Transverse colon (tissue), 4 donors: ENCODE measurements at places on chromosomes 7 and 10. TPM values are rescaled to one million over a fixed set of nuclear protein-coding genes. Genes with fewer than 3 reads are reported as not detected.

- H3K36me3 ChIP-seq: no peaks in the 10 kb centered on the region
- H3K4me1 ChIP-seq: no peaks in the 10 kb centered on the region
- no peak overlapping the region for H3K4me3 ChIP-seq
- no peak for DNase-seq
- H3K27ac ChIP-seq: no peak overlapping the region
Observed at GRCh38 chr10:118965096-118965495, 64.4 kb upstream of the NANOS1 start.

The ADARB2 gene
- total RNA-seq: 0.80 TPM

- H3K27me3 ChIP-seq: no peaks in the 10 kb centered on the region
- H3K4me3 ChIP-seq: no peak overlapping the region
- peaks cover 3% of the 10 kb centered on the region for H3K4me1 ChIP-seq
- H3K27ac ChIP-seq: no peak overlapping the region
Observed at GRCh38 chr7:27965650-27966049, 214.9 kb downstream of the JAZF1 start.

- H3K4me3 ChIP-seq: no peak overlapping the region
- DNase-seq: no peak
- no peaks in the 10 kb centered on the region for H3K27me3 ChIP-seq
- H3K4me1 ChIP-seq: peaks cover 5% of the 10 kb centered on the region
- peak overlapping the region; percentile 53 for H3K27ac ChIP-seq
Observed at GRCh38 chr7:73985737-73986141, 42.2 kb upstream of the ELN start.

DNA sequence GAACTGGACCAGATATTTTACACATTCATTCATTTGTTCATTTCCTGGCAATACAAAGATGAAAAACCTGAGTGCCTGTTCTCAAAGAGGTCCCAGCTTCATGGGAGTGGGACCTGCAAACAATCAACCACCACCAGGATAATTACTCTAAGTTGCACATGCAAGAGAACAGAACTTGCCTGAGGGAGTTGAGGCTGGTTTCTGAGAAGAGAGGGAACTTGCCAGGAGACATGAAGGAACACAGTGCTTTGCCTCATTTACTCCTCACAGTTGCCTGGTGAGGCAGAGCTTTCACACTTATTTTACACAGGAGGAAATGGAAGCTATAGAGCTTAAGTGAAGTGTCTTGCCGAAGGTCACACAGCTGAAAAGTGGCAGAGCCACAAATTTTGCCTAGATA lies 170.1 kb downstream of the SORCS3 start:
- no peak overlapping the region for H3K27ac ChIP-seq
- no peaks in the 10 kb centered on the region for H3K4me1 ChIP-seq
- H3K36me3 ChIP-seq: no peaks in the 10 kb centered on the region

GRCh38 chr7:47846138-47846836 lies 102.0 kb downstream of the PKD1L1 start:
- H3K36me3 ChIP-seq: no peaks in the 10 kb centered on the region
- H3K4me1 ChIP-seq: no peaks in the 10 kb centered on the region
- H3K27me3 ChIP-seq: no peaks in the 10 kb centered on the region
- no peak for DNase-seq
- no peak overlapping the region for H3K4me3 ChIP-seq
- H3K27ac ChIP-seq: no peak overlapping the region

DNA sequence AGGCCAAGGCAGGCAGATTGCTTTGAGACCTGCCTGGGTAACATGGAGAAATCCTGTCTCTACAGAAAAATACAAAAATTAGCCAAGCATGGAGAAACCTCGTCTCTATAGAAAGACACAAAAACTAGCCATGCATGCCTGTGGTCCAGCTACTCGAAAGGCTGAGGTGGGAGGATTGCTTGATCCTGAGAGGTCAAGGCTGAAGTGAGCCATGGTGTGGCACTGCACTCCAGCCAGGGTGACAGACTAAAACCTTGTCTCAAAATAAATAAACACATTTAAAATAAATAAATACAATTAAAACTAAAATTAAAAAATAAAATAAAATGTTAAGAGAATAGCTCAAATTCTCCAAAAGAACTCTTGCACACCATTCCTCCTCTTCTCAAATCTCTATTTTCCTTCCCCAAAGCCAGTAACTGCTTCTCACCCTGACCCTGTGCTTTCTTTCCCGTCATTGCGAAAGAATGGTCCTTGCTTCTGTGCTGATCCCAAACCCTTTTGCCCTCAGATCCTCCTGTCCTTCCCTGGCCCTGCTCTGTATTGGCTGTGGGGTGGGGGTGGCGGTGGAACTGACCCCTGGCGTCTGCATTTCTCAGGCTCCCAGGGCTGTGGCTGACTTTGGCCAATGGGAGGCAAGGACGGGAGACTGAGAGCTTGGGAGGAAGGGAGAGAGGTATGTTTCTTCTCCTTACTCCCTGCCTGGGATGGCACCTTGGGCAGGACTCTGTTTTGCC lies 12.4 kb downstream of the SRGN start:
- no peak for DNase-seq
- no peaks in the 10 kb centered on the region for H3K4me1 ChIP-seq
- no peaks in the 10 kb centered on the region for H3K36me3 ChIP-seq
- no peak overlapping the region for H3K27ac ChIP-seq
- H3K27me3 ChIP-seq: no peaks in the 10 kb centered on the region
- H3K4me3 ChIP-seq: no peak overlapping the region

DNA sequence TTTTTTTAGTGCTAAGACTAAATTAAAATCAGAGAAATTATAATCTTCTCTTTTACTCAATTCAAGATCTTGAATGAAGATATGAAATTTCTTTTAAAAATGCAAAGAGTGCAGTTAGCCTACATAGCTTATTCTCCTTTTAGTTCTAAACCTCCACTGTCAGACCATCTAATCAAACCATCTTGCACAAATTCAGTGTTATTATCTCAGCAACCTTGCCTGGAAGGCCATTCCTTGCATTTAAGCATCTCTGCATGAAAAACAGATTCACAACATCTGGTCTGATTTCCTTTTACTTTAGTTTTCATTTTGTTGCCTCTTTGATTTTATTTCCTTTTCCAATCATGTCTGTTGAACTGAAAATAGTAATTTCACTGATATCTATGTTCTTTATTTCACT lies 527.2 kb upstream of the LRRTM3 start:
- H3K27ac ChIP-seq: no peak overlapping the region
- no peak for DNase-seq
- H3K4me3 ChIP-seq: no peak overlapping the region
- no peaks in the 10 kb centered on the region for H3K27me3 ChIP-seq
- no peaks in the 10 kb centered on the region for H3K36me3 ChIP-seq
- H3K4me1 ChIP-seq: no peaks in the 10 kb centered on the region

- H3K27ac ChIP-seq: no peak overlapping the region
- H3K27me3 ChIP-seq: no peaks in the 10 kb centered on the region
- DNase-seq: no peak
- H3K4me3 ChIP-seq: no peak overlapping the region
Observed at GRCh38 chr10:10996966-10997620, 20.6 kb upstream of the CELF2 start.

- no peaks in the 10 kb centered on the region for H3K4me1 ChIP-seq
- no peaks in the 10 kb centered on the region for H3K27me3 ChIP-seq
- H3K4me3 ChIP-seq: no peak overlapping the region
- H3K27ac ChIP-seq: no peak overlapping the region
- H3K36me3 ChIP-seq: no peaks in the 10 kb centered on the region
Observed at GRCh38 chr7:151398446-151399304, 11.2 kb downstream of the WDR86 start.

- peaks cover 41% of the 10 kb centered on the region for H3K4me1 ChIP-seq
- H3K27ac ChIP-seq: peak overlapping the region; percentile 97
- H3K36me3 ChIP-seq: no peaks in the 10 kb centered on the region
Observed at GRCh38 chr10:132447446-132448247, 50.6 kb downstream of the PWWP2B start.

The CYP26C1 gene
- total RNA-seq: not detected

GRCh38 chr7:123538897-123539296 lies 4.5 kb upstream of the IQUB start:
- H3K27ac ChIP-seq: no peak overlapping the region
- no peak overlapping the region for H3K4me3 ChIP-seq
- H3K4me1 ChIP-seq: peaks cover 8% of the 10 kb centered on the region
- DNase-seq: no peak
- peaks cover 2% of the 10 kb centered on the region for H3K27me3 ChIP-seq

DNA sequence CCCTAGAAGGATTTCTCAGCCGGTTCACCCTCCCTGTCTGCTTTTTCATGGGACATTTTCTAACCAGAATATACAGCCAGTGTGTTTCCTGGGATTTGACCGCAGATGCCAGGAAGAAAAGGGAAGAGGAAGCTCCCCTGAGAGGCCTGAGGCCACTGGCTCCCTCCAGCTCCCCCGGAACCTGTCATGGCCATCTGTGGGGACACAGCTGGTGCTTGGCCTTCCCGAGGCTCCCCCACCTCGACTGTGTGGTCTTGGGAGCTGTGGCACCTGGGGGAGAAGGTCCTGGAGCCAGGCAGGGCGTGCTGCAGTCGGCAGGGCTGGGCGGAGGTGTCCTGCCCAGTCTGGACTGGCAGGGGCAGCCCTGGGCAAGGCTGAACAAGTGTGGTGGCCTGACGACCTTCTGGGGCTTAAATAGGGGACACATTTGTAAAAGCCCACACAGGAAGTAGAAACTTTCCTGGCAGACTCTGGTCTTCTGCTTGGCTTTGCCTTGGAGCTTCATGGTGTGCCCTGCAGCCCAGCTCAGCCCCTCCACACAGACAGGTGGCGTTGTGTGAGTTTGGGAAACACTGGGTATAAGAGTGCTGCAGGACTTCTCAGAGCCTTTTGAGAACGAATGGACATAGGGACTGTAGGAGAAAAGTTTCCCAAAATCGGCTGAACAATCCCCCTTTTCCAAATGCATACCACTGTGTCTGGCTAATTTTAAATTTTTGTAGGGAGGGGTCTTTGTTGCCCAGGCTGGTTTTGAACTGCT lies 6.8 kb downstream of the BRI3 start:
- peaks cover 13% of the 10 kb centered on the region for H3K36me3 ChIP-seq
- no peak for DNase-seq
- peak overlapping the region; percentile 6 for H3K27ac ChIP-seq
- H3K4me1 ChIP-seq: peaks cover 52% of the 10 kb centered on the region
- no peak overlapping the region for H3K4me3 ChIP-seq

DNA sequence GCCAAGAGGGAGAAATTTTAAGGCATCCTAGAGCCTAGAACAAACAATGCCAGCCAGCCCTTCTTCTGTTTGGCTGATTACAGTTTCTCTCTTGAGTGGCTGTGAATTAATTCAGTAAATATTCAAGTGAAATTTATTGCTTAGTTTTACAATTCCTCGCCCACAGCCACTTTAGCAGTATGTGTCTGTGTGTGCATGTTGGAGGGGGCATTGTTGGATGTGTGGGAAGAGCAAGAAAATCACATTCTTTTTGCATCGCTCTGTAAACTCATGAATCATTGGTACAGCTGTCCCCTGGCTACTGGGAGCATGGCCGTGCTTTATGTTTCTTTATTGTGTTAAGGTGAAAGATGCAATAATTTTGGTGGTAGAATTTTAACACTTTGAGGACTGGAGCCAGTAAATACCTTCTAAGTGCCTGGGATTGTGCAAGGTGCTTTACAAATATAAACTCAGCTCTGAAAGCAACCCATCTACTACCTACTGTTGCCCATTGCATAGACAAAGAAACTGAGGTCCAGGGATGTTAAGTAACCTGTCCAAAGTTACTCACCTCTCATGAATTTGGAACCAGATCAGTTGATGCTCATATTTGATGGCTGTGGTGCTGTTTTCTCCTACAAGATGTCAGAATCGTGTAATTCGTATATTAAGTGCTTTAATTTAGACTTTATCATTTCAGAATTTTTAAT lies 89.9 kb upstream of the BTBD16 start:
- H3K36me3 ChIP-seq: no peaks in the 10 kb centered on the region
- H3K4me3 ChIP-seq: no peak overlapping the region
- DNase-seq: no peak
- H3K4me1 ChIP-seq: peaks cover 4% of the 10 kb centered on the region
- no peaks in the 10 kb centered on the region for H3K27me3 ChIP-seq
- no peak overlapping the region for H3K27ac ChIP-seq

GRCh38 chr10:17022896-17023295 lies 106.7 kb downstream of the CUBN start:
- no peak for DNase-seq
- no peaks in the 10 kb centered on the region for H3K27me3 ChIP-seq
- H3K4me1 ChIP-seq: peaks cover 4% of the 10 kb centered on the region
- no peak overlapping the region for H3K4me3 ChIP-seq

DNA sequence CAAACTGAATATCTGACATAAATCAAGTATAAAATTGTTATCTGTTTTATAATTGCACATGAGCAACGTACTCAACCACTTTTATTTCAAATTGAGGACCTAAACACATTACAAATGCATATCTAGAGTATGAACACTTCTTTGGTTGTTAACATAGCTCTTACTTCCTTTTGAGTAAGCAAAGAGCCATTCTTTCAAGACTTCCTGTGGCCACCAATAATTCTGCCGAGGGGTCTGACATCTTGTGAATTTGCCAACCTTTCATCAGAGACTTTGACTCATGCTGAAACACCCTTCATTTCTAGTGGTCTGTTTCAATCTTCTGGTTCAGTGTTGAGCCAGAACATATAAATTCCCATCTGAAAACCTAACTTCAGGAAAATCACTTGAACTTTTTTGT lies 59.4 kb downstream of the CDK14 start:
- H3K36me3 ChIP-seq: no peaks in the 10 kb centered on the region
- H3K4me3 ChIP-seq: no peak overlapping the region
- DNase-seq: no peak

GRCh38 chr10:125085258-125086054 lies 74.9 kb downstream of the CTBP2 start:
- no peaks in the 10 kb centered on the region for H3K36me3 ChIP-seq
- H3K27ac ChIP-seq: no peak overlapping the region
- no peak overlapping the region for H3K4me3 ChIP-seq
- no peaks in the 10 kb centered on the region for H3K4me1 ChIP-seq
- no peaks in the 10 kb centered on the region for H3K27me3 ChIP-seq

- no peak overlapping the region for H3K4me3 ChIP-seq
- H3K4me1 ChIP-seq: no peaks in the 10 kb centered on the region
- no peaks in the 10 kb centered on the region for H3K36me3 ChIP-seq
- H3K27ac ChIP-seq: no peak overlapping the region
Observed at GRCh38 chr7:27863880-27864279, 123.9 kb downstream of the TAX1BP1 start.

DNA sequence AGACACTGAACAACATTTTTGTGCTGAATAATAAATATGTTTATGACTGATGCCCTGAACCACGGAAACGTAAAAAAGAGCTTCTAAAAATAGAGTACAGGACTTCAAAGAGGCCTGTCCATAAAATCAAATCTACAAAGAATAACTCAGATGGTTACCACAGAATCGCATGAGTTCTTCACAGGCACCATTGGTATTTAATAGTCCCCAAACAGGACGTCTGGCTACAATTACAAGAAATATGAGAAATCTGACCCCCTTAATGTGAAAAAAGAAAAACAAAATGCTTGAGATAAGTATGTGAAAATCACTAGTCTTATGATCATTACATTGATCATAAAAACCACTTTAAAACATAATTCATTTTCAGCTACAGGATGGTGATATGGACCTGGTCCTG lies 20.8 kb downstream of the CYTH3 start:
- no peaks in the 10 kb centered on the region for H3K27me3 ChIP-seq
- H3K4me3 ChIP-seq: no peak overlapping the region
- DNase-seq: no peak
- no peaks in the 10 kb centered on the region for H3K36me3 ChIP-seq
- no peak overlapping the region for H3K27ac ChIP-seq
- H3K4me1 ChIP-seq: peaks cover 16% of the 10 kb centered on the region
